ENCODE measurements at places on chromosomes 16 and 17. TPM values are rescaled to one million over a fixed set of nuclear protein-coding genes. Genes with fewer than 3 reads are reported as not detected.

Gene CES5A
- total RNA-seq: not detected

Gene AATK
- 0.64 TPM for total RNA-seq

Gene DUXB
- total RNA-seq: not detected

Gene HOXB3
- total RNA-seq: 5.0 TPM

Gene ABCA10
- total RNA-seq: 0.07 TPM

Gene UBTF
- 105 TPM for total RNA-seq

Gene WNK4
- total RNA-seq: 1.0 TPM

Gene CES3
- total RNA-seq: 2.5 TPM

Gene ZNF205
- total RNA-seq: 14.4 TPM

Gene TLCD1
- total RNA-seq: 44.6 TPM

Gene VAC14
- 32.8 TPM for total RNA-seq

Gene TPSD1
- not detected for total RNA-seq

Gene ABCA3
- total RNA-seq: 20.2 TPM

All from A549 treated with Hydrocortisone at 1 μM for 4 hours (cell line).